ENCODE measurements at places on chromosomes 1 and 21.
A peak's percentile ranks its signal among the peaks of the same experiment; 100 is the strongest.

DNA sequence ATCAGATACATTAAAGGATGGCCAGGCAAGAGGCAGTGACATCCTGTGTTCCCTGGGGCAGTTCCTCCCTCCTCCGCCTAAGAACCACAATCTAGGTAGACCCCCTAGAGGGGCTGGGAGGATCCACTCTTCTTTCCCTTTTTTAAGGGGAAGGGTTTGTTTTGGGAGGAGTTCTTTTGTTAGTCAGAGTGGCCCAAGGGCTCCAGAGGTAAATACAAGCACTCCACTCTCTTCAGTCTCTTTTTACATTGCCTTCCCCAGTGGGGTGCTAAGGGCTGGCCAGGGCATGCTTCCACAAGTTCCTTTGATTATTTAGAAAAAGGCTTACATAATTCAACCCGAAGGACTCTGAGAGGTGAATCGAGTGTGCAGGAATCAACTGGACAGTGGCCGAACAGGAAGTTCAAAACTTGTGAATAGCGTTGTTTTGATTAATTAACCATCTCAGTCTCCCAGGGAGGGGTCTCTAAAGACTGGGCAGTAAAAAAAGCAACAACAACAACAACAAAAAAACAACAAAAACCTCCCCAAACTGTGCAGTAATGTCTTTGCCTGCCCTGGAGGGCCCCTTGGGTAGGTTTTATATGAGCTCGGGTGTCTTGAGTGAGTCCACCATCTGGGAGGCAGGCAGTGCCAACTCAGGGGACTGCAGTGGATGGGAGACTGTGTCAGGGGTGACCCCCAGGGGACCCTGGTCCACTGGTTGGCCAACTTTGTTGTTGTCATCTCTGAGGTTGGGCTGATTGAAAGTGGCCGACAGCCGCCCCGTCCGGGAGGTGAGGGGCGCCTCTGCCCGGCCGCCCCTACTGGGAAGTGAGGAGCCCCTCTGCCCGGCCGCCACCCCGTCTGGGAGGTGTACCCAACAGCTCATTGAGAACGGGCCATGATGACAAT is 33.2 kb upstream of the ENO1 start:
- no peak for DNase-seq

DNA sequence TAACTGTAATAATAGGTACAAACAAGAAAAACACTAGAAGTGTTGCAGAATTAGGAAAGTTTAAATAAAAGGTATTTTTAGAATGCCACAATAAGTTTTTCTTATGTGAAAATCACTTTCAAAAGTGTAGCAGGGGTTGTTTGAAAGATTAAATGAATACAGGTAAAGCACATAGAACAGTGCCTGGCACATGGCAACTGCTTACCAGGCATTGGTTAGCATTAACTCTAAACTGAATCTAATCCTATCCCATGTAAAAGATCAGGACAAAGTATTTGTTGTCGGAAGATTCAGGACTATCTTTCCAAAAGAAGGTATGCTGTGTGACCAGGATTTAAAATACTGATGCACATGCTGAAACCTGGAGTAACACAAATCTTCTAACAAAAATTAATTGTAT is 3.3 kb downstream of the AKT3 start:
- no peak for DNase-seq

DNA sequence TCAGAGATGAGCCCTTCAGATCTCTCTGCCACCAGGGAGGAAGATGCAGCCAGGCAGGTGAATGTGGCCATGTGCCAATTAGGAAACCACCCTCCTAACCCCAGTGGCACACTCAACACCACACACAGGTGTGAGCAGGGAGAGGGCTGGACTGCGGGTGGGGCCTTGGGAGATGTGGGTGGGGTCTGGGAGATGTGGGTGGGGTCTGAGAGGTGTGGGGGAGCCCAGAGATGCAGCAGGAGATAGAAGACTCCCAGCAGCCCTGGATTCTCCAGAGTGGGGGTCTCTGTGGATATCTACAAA is 43.2 kb upstream of the COL6A1 start:
- DNase-seq, result no peak

GRCh38 chr21:41897047-41897669 is 18.0 kb upstream of the PRDM15 start:
- DNase-seq, result no peak

DNA sequence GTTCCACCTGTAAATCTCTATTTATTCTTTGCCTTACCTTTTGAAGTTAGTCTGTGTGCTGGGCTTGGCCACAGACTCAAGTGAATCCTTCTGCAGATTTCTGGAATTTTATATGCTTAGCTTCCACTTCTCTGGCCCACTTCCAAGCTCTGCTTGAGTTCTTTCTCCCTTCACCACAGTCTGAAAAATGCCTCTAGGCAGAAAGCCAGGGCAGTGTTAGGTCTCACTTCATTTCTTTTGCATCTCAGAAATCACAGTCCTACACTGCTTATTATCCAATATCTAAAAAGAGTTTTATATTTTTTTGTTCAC is 48.9 kb downstream of the INKA2 start:
- peak; percentile 12 for DNase-seq

All from HTR-8/SVneo (cell line).